ENCODE measurements at places on chromosomes 11 and 22.

DNA sequence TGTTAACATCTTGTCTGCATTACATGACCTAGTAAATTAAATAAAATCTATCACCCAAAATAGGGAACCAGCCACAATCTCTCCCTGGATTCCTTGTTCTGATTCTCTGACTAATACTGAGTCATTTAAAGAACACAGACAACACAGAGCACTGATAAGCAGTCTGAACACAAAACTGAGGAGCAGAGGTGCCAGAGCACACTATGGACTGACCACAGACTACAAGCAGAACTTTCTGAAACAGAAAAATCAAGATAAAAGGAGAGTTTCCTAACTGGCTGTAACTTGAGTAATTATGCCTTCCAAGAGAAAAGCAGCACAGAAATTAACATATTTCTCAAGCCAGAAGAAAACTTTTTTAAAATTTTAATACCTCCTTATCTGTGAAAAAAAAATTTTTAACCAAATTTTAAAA lies 128.8 kb downstream of the SGSM3 start:
- peak; percentile 98 for DNase-seq

GRCh38 chr11:17547051-17547577 lies at the start of gene OTOG:
TSS of gene OTOG (plus strand) at chr11:17547259. CDS start at chr11:17547373, 114 bp downstream.
- no peak for DNase-seq

- no peak for DNase-seq
Measured at GRCh38 chr11:36713715-36714114, 115.7 kb upstream of the RAG2 start.

- no peak for DNase-seq
Measured at GRCh38 chr22:46914916-46915894, 152.8 kb downstream of the TBC1D22A start.

- DNase-seq: peak; percentile 63
Measured at GRCh38 chr22:48574776-48575617, 1252.7 kb downstream of the BRD1 start.

DNA sequence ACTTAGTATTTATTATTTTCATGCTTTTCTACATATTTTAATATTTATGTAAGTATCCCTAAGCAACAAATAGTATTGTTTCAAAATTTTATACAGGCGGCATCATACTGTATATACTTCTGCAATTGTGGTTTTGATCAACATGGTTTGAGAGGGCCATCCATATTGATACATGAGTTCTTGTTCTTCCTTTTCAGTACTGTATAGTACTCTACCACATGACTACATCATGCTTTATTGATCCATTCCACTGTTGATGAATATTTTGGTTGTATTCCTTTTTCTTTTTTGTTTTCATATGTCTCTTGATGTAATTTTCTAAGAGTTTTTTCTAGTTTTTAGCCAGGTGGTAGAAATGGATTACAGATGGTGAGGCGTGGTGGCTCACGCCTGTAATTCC lies 40.1 kb downstream of the SLC35F2 start:
- no peak for DNase-seq

DNA sequence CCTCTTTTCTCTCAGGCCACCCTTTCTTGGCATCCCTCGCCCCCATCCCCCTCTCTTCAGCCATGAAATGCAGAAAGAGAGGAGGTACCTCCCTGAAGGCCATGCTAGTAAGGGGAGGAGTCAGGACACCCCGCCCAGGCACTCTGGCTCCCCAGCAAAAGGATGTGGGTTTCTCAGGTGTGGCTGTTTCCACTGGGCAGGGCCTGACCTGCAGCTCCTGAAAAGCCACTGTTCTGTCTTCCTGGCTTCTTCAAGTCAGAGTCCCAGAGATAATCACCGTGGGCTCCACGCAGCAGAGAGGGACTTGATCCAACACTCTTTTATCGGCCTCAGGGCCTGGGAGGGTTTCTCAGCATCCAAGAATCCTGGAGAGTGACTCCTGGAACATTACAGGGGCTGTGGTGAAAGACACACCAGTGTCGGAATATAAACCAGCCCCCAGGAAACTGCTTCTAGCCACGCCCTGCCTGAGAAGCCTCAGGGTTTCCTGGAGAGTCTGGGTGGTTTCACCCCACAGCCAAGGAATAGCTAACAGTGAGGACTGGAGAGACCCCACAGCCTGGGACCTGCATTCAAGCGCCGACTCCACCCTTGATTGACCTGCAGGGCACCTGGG lies 45.7 kb upstream of the TSPAN18 start:
- DNase-seq: no peak

GRCh38 chr11:117826832-117827231 lies 2.3 kb upstream of the FXYD2 start:
- DNase-seq: no peak

DNA sequence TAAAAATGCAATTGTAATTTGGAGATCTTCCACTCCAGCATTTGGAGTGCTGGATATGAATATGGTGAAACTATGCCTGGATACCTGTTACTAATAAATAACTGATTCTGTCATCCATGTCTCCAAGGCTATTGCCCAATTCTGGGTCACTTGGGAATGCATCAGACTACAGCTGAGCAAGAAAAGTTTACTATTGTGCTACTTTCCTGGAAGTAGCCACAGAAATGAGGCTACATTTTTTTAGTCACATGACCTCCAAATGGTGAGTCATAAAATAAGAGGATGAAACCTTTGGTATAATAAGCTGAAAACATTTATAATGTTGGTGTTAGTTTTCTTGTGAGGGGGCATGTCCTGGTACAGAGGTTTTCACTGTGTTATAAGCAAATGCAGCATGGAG lies 44.4 kb downstream of the DCDC1 start:
- peak; percentile 63 for DNase-seq

GRCh38 chr22:23180301-23180892 lies at the start of gene BCR:
TSS of gene BCR (plus strand) at chr22:23180509. CDS start at chr22:23180961, 452 bp downstream.
- DNase-seq: peak; percentile 66

- DNase-seq: no peak
Measured at GRCh38 chr22:47484960-47485569, 722.6 kb downstream of the TBC1D22A start.

DNA sequence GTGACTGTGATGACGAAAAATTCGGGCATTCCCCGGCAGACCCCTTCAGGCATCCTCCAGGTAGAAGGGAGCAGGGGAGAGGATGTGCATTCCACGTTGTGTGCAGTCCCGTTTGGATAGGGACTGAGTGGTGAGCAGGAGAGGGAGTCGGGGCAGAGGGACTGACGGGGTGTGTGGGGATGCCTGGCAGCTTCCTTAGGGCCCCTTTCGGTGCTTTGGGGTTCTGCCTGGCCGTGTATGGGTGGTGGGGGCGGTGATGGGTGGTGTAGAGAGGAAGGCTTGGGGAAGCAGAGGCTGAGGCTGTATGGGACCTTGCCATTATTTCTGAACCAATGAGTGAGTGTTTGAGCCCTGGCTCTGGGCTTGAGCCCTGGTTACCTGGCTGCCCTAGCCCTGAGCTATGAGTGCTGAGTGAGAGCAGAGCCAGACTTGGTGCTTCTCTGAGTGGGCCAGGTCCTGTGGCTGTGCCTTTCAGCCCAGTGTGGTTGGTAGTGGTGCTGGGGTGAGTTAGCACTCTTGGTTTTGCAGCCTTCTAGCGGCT lies 914 bp downstream of the INPPL1 start:
- no peak for DNase-seq

- peak; percentile 56 for DNase-seq
Measured at GRCh38 chr11:75031224-75031753, 42.6 kb downstream of the NEU3 start.
